ENCODE measurements at places on chromosomes 1 and 21.

GRCh38 chr1:196887515-196888239, at the start of gene CFHR4:
Gene CFHR4 (plus strand): TSS chr1:196888052. CDS start chr1:196888151, 99 bp downstream.
- DNase-seq, result no peak

GRCh38 chr21:42012763-42013329, 2.7 kb upstream of the ZBTB21 start:
- no peak for DNase-seq

DNA sequence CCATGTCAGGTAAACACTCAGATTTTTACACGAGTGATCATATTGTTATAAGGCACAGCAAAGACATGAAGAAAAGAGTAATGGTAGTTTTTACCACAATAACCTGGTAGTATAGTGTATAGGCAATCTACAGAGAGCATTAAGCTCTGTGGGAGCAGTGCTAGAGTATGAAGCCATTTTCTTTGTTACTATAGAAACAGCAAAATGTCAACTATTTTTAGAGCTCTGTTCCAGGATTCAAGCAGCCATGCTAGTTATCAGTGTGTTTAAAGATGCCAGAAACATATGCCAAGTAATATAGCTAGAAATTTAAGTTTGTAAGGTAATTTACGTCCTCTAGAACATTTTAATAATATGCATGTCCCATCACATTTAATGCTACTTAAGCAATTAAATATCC, 77.6 kb upstream of the RGS18 start:
- no peak for DNase-seq

- DNase-seq, result no peak
Observed at GRCh38 chr1:41842326-41842725, 76.4 kb downstream of the HIVEP3 start.

- DNase-seq, result no peak
Observed at GRCh38 chr1:197269053-197269452, 1.0 kb downstream of the CRB1 start.

DNA sequence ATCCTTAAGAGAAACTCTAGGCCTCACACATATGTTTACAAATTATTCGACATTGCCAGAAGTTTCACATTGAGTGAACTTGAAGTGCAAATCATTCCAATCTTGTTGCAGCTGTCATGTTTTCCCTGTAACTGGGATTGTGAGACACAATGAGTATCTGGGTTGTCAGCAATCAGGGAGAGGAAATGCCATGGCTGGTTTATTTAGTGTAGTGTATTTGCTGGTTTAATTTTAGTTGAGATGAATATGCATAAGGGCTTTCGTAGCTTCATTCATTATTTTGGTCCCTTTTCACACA, 54.2 kb upstream of the USP1 start:
- DNase-seq, result no peak

DNA sequence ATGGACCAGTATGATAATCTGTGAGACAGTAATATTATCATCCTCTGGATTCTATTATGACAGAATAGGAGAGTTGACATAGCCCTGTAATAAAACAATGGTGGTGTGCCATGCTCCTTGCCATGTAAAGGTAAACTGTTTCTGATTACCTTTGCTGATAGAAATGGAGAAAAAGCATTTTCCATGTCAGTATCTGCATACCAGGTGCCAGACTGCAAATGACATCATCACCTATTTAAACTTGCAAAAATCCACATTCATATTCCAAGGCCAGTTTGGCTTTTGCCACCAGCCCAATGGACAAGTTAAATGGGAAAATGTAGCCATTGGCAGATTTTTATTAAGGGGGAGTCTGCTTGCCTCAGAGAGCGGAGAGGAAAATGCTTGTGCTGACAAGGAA, 23.9 kb upstream of the ABCD3 start:
- DNase-seq, result no peak

DNA sequence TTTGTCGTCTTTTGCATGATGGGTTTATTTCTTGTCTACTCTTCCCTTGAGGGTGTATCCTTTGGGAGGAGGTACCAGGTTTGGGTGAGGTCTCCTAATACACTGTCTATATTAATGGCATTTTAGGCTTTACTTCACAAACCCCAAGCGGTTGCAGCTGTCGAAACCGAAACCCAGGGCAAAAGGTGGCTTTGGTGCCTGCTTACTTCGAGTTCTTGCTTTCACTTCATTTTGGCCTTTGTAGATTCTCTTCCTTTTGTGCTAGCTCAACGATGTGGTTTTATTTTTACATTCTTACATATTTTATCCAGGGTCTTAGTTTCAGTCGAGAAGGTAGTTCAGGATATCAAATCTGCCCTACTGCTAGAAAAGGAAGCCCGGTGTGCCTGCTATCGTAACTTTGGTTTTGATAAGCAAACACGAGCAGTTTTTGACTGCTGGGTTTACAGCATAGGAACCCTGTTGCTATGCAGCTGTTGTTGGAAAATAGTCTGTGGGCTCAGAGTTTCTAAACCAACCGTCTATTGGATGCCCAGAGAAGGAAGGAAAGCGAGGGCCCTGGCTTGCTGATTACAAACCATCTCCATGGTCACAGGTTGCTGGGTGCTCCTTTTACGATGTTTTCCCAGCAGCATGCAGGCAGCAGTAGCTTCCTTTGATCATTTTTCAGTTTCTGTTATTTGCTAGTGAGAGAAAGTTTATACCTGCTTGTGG, 9.8 kb upstream of the TSPAN2 start:
- DNase-seq, result peak; percentile 49

DNA sequence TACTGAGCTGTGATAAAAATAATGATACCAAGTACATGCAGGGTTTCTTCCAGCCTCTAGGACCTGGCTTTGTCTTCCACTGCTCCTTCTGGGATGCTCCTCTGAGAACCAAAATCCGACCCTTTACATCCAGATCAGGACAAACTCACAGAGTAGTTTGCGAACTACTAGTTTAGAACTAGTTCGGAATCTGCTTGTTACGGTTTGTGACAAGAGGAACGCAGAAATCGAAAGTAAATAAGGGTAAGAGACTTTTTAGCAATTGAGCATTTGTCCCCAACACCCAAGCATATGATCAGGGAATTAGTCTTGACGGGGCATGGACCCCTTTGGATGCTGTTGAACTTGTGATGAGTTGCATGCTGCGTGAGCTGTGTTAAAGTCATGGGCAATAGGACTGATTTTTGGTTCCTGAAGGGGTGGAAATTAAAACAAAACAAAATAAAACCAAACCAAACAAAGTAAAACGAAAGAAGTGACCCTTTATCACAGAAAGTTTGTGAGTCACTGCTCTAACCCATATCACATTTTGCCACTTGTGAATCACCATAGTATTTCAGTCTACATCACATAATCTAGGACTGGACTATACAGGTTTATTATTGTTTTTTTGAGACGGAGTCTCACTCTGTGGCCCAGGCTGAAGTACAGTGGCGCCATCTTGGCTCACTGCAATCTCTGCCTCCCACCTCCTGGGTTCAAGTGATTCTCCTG, 35.7 kb upstream of the ERRFI1 start:
- DNase-seq, result peak; percentile 80

DNA sequence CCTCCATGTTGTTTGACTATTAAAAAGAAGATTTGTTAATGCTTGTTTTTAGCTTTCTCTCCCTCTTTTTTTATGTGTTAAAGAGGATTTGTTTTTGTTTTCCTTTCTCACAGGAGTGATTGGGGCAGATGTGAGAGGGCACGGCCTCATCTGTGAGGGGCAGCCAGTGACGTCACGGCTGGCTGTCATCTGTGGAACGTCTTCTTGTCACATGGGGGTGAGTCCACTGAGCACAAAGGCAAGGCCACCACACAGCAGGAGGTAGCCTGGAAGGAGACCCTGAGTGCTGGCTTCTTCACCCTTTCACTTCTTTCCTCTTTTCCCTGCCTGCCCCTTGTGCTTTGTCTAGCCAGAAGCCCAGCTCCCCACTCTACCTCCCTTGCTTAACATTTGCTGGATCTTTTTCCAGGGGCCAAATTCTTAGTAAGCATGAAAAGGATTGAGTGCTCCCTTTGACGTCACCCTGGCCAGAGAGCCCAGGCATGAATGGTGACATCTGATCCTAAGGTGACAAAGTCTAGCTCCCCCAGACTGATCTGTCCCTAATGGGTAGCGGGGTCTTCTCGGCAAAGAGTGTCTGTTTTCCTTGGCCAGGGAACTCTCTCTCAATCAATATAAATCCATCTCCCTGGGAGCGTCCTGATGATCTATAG, 257.2 kb downstream of the FGGY start:
- no peak for DNase-seq

DNA sequence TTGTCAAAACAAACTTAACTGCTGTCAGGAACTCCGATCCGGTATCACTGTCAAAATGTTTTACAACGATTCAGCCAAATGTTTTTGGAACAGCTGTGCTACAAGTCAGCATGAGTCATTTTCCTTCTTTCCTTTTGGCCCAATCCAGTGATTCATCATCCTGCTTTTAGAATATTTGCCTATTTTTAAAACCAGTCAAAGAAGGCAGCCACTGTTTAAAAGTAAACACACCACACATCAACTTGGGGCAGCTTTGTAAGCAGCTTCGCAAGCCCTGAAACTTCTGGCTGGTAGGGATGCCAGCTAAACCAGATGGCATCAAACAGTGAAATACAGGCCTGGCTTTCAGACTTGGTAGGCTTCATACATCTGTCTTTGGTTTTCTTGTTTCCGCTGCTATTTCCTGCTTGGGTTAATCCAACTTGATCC, 14.9 kb downstream of the MAP3K7CL start:
- peak; percentile 96 for DNase-seq
